ENCODE measurements at places on chromosomes 7 and 10. TPM values are rescaled to one million over a fixed set of nuclear protein-coding genes. Genes with fewer than 3 reads are reported as not detected.

DNA sequence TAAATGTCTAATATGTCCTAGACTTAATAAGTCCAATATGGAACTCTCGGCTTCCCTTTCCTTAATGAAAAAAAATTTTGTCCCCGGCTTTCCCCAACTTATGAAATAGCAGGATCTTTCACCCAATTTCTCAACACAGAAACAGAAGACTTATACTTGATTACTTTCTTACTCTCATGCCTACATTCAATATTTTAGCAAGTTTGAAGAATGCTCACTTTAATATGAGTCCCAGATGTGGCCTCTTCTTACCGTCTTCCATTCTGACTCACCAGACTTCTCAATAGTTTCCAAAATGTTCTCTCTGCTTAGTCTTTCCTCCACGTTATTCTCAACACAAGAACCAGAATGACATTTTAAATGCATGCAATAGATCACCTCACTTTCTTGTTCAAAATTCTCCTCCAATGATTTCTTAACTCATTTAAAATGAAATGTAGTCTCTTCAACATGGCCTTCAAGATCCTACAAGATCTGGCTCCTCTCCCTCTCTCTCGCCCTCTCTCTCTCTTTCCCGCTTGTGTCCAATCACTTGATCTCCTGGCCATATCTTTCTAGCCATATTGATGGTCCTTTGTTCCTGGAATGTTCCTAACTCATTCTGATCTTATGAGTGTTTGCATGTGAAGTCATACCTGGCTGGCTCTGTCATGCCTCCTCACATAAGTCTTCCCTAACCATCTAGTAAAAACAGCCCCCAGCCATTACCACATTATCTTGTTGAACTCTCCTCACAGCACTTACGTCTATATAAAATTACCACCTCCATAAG, 119.7 kb upstream of the FAM3C start:
- DNase-seq, result no peak

GRCh38 chr10:89419548-89419947, 5.2 kb downstream of the IFIT5 start:
- DNase-seq, result no peak

GRCh38 chr7:13540429-13540828, 449.0 kb downstream of the ETV1 start:
- no peak for DNase-seq

GRCh38 chr7:151101621-151102396, 15.5 kb downstream of the AGAP3 start:
- DNase-seq, result no peak

DNA sequence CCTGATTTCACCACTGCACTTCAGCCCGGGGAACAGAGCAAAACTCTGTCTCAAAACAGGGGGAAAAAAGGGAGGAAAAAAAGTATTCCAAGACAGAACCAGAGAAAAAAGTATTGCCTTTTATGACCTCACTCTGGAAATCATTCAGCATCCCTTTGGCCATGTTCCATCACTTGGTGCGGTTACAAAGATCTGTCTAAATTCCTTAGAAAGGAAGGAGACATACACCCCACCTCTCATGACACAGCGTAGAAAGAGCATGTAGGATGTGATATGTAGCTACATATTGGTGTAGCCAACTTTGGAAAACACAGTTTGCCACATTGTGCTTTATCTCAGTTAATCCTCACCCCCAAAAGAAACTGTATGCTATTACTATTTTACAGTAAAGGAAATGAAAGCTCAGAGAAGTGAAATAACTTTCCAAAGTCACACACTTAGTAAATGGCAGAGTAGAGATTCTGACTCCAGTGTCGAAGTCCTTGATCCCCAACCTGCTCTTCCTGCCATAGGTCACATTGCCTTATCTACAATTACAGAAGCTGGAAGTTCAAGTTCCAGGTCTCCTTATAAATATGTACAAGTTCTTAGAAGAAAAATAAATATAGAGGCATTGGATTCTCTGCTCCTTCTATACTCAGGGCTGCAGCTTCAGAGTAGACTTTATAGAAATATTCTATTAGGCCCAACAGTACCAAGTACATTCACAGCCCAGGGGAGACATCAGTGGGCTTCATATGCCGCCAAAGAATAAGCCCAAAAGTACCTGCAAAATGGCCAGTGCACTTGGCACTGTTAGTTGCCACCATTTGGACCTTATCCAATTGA, 91.6 kb upstream of the KMT2E start:
- no peak for DNase-seq

DNA sequence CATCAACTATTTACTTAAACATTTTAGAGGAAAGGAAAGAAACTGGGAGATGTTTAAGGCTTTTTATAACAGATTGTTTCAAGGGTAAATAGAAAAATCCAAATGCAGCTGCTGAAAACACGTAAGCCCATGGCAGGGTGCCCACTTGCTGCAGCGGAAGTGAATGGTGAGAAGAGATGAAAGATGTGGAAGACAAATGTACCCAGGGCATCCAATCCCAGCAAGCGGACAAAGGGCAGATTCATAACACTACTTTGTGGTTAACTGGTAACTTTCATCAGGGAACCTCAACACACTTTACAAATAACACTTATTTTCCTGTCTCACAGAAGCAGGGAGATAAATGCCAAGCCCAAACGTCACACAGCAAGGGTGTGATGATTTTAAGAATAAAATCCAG, 358.4 kb downstream of the KCNMA1 start:
- no peak for DNase-seq

DNA sequence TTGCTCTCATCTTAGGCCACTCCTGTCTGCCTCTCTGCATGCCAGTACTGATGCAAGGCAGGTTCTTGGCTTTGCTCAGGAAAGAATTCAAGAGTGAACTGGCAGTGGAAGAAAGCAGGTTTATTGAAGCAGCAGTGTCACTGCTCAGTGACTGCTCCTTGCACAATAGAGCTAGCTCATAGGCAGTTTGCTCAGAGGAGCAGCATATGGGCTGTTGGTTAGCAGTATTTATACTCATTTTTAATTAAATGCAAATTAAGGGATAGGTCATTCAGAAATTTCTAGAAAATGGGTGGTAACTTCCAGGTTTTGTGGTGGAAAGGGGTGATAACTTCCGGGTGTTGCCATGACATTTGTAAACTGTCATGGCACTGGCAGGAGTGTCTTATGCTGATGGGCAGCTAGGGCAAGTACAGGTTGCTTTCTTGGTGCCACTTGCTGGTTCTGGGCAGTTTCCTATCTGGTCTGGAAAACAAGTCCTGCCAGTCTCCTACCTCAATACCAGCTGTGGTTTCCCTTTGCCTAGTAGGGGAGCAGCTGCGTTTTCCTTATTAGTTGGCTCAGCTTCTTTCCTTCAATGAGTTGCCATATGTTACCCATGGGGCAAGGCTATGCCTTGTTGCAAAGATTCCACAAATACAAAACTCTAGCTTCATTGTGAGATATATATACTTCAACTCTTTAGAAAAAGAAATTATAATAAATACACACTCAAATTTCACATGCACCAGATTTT, 64.8 kb upstream of the CALD1 start:
- no peak for DNase-seq

GRCh38 chr7:1755783-1756625, 85.9 kb downstream of the ELFN1 start:
- DNase-seq, result no peak

- DNase-seq, result peak; percentile 79
These were observed 97.8 kb upstream of the BTBD16 start for GRCh38 chr10:122173337-122173736.

DNA sequence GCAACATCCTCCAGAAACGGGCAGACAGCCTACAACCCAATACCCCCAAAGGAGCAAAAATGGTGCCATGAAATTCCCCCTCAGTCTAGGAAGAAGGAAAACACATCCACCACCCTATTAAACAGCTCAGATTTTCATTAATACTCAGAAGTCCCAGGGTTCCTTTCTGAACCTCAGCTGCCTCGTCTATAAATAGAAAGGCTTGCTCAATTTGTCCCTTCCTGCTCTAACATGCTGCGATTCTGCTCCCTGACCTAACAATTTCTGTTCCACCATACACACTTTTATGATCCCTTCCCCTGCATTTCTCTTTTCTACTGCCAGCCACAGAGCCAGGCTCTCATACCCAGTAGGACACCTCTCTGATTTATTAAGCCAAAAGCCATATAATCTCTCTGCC, 68.1 kb downstream of the MTERF1 start:
- no peak for DNase-seq

DNA sequence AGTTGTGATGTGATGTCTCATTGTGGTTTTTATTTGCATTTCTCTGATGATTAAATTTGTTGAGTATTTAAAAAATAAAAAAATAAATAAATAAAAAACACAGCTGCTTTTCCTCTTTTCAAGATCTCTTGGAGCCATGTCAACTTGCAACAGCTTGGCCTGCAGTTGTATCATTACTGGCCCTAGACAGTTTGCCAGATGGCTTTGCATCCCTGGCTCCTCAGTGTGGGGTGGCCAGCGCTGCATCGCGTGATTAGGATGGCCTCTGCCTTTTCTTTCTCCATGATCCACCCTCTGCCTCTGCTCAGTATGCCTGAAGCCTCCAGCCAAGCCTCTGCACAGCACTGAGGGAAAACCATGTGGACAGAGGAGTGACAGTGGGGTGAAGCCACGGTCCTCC, 96.8 kb downstream of the PPP1R3C start:
- peak; percentile 33 for DNase-seq

GRCh38 chr10:84196941-84197340, 2.6 kb downstream of the CDHR1 start:
- no peak for DNase-seq

- no peak for DNase-seq
These were observed 97.9 kb upstream of the ZNF746 start for GRCh38 chr7:149595541-149595940.

- peak; percentile 16 for DNase-seq
These were observed 130.6 kb downstream of the SPAG6 start for GRCh38 chr10:22475651-22476600.

DNA sequence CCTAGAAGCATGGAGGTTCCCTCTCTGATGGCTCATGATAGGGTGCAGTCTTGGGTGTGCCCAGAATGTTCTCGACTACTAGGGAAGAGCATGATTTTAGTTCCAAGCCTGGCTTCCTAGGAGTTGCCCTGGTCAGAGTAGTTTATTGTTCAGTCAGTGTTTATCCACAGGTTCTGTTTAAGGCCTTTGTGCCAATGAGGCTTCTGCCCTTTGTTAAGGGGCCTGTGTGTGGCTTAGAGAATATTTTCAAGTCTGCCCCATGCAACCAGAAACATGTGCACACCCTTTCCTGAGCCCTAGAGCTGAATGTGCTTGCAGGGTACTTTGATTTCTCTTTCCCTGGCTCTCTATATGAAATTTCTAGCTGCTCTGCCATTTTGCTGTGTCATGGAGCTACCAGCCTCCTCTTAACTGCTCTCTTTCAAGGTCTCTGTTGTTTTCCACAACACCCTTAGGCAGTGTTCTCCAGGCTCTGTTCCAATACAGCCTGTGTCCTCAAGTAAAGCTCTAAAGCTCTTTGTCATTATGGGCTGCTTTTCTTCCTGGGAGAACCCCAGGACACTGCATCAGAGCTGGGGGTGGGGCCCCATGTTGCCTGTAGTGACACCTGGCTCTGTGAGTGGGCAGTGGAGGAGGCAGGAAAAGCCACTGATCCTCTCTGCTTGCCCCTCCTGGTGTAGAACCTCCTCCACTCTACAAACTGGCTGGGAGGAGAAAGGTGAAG, 34.1 kb upstream of the TSPAN33 start:
- DNase-seq, result no peak

GRCh38 chr7:131957338-131958020, 401.1 kb upstream of the PODXL start:
- DNase-seq, result no peak

DNA sequence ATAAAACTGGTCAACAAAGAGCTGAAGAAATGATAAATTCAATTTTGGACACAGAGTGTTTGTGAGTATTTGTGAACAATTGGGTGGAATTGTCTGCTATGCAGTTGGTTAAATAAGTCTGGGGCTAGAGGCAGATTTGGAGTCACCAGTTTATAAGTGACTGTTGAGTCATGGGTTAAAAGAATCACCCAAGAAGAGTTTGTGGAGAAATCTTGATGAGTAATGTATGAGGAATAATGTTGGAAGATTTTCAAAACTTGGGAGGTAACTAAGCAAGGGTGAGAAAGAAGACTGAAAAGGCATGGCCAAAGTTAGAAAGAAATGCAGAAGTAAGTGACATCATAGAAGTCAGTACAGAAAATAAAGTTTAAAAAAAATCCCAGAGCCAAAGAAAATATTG, 750.7 kb downstream of the MAGI2 start:
- DNase-seq, result no peak

DNA sequence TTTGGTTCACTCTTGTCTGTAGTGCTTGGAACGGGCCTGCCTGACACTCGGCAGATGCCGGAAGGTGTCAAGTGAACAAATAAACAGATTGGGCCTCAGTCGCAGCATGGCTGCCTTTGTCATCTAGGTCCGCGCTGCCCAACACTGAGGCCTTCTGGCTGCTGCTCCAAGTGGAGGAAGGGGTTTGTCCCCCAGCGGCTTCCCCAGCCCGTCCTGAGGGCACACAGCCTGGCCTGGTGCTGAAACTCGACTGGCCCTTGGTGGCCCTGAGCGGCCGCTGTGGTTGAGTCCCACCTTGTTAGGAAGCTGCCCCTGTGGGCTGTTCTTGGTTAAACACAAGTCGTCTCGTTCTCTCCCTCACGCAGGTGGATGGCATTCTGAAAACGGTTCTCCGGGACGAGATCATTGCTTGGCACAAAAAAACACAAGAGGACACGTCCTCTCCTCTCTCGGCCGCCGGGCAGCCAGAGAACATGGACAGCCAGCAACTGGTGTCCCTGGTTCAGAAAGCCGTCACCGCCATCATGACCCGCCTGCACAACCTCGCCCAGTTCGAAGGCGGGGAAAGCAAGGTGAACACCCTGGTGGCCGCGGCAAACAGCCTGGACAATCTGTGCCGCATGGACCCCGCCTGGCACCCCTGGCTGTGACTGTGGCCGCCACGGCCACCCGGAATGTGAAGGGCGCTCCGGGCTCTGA, 132.1 kb downstream of the SMURF1 start:
- no peak for DNase-seq

- no peak for DNase-seq
These were observed 80.7 kb downstream of the FZD1 start for GRCh38 chr7:91344911-91345310.

DNA sequence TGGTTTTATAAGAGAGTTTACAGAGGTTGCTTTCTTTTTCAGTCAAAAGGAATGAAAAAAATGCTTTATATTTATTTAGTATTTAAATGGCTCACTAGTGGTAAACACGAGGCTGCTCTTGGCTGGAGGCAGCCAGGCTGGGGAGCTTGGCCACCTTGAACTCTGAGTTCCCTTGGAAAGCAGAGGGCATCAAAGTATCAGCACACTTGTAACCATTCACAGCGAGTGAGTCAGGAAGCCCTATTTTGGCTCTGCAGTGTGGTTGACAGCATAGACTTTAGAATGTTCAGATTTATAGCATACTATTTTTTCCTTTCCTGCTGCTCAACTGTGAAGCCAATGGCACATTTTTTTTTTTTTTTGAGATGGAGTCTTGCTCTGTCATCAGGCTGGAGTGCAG, 51.6 kb downstream of the CYCS start:
- no peak for DNase-seq

AKR1C4 gene
- not detected for total RNA-seq

HECW1 gene
- 0.93 TPM for total RNA-seq

CYP2C9 gene
- total RNA-seq, result not detected

PRXL2A gene
- total RNA-seq, result 51.8 TPM

INMT gene
- total RNA-seq, result 7.6 TPM

OR9A2 gene
- total RNA-seq, result not detected

MCM10 gene
- total RNA-seq, result 0.10 TPM

TAC1 gene
- not detected for total RNA-seq

RBP3 gene
- not detected for total RNA-seq

ENKUR gene
- not detected for total RNA-seq

CCL24 gene
- total RNA-seq, result not detected

Data from psoas muscle (tissue), 8 donors.